Epithelial cell of proximal tubule (primary cell): ENCODE measurements at places on chromosomes 6 and 20. TPM values are rescaled to one million over a fixed set of nuclear protein-coding genes. Genes with fewer than 3 reads are reported as not detected.

Gene CCN6
- 0.58 and 1.4 TPM in 2 replicates for total RNA-seq

Gene TREML2
- 0.07 TPM in 1 of 2 replicates, not detected in the other for total RNA-seq

Gene ZNF334
- total RNA-seq, result 1.9 and 2.2 TPM in 2 replicates

Gene NOX3
- 0.07 TPM in 1 of 2 replicates, not detected in the other for total RNA-seq

Gene SLC13A3
- total RNA-seq, result 1.2 and 1.6 TPM in 2 replicates

Gene RSPO3
- 0.35 TPM in 1 of 2 replicates, not detected in the other for total RNA-seq

Gene RHAG
- total RNA-seq, result not detected in 2 replicates

Gene RAB5IF
- total RNA-seq, result 142 and 190 TPM in 2 replicates

Gene OLIG3
- total RNA-seq, result not detected in 2 replicates

Gene SYCP2L
- 1.4 and 3.4 TPM in 2 replicates for total RNA-seq

Gene FRK
- total RNA-seq, result 2.0 and 8.1 TPM in 2 replicates

Gene TCF15
- total RNA-seq, result 2.6 and 4.0 TPM in 2 replicates

Gene LST1
- not detected in 2 replicates for total RNA-seq

Gene KCNK15
- total RNA-seq, result 0.22 TPM in 1 of 2 replicates, not detected in the other
